ENCODE measurements at places on chromosomes 3 and 15.
A peak's percentile ranks its signal among the peaks of the same experiment; 100 is the strongest.

DNA sequence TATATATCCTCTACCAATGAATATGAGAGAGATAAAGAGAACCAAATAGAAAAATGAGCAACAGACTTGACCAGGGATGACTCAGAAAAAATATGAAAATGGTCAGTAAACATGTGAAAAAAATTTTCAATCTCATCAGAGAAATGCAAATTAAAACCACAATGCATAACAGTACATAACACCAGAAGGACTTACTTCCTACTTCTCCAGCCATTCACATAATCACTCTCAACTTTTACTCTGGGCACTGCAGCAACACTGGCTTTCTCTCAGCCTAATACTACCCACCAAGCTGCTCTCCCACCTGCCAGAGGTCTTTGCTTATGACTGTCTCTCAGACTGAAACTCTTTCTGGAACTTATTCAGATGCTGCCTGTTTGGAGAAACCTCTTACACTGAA, 49.4 kb downstream of the DPH6 start:
- no peak for DNase-seq

DNA sequence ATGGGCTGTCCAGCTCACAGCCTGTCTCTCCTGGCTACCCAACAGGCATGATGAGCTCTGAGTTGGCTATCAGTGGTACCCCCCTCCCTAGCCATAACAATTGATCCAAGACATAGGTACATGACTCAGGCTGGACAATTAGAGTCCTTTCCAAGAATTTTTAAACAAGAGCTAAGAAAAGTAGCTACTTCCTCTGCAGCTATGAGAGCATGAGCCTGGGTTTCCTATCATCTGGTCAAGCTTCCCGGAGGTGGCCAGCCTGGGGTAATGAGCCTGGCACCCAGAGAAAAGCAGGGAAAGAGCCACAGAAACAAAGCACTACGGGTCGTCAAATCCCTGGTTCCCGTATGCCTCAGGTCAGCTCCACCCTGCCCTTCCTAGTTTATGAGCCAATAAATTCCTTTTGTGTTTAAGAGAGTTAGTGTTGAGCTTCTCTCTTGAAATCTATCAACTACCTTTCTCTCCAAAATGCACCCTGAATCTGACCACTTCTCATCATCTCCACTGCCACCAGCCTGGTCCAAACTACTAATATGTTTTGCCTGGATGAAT, 2.3 kb upstream of the SLC51B start:
- no peak for DNase-seq

DNA sequence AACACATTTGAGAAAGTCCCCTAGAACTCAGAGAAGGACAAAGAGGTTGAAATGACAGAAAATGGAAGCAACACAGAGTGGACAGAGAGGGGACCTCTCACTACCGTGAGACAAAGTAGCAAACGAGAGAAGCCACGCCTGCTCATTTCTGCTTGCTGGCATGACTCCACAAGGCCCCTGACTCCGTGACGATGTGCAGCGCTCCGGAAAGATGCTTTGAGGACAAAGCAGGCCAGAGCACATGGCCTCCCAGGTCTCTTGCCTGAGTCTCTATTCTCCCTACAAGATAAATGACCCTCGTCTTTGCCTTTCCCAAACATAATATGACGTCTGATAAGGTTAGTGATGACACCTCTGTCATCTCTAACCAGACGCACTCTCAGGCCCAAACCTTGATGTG, 63.8 kb upstream of the CTSH start:
- no peak for DNase-seq

DNA sequence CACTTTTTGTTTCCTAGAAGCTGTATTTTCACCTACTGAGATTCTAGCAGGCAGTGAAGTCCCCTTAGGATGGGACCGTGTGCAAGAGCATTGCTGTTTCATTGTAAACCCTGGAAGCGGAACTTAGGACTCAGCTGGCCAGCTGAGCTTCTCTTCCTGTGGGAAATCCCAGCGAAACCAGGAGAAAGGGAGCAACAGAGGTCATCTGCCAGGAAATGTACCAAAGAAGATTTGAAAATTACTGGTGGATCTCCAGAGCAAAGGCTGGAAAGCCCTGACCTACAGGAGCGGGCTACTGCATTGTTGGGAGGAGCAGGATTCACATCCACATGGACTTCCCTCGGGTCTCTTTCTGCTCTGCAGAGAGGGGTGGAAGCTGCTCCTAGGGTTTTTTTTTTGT, 7.6 kb upstream of the ADPRH start:
- DNase-seq: no peak

DNA sequence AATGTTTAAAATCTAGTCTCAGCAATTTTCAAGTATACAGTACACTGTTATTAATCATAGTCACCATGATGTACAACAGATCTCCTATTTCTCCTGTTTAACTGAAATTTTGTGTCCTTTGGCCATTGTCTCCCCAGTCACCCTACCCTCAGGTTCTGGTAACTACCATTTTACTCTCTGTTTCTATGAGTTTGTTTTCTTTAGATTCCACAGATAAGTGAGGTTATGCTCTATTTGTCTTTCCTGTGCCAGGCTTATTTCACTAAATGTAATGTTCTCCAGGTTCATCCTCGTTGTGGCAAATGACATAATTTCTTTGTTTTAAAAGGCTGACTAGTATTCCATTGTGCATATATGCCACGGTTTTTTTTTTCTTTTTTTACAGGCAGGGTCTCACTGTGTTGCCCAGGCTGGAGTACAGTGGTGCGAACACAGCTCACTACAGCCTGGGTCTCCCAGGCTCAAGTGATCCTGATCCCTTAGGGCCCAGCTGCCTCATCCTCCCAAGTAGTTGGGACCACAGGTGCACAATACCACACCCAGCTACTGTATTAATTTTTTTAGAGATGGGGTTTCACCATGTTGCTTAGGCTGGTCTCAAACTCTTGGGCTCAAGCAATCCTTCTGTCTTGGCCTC, 50.0 kb downstream of the RAB7A start:
- no peak for DNase-seq

DNA sequence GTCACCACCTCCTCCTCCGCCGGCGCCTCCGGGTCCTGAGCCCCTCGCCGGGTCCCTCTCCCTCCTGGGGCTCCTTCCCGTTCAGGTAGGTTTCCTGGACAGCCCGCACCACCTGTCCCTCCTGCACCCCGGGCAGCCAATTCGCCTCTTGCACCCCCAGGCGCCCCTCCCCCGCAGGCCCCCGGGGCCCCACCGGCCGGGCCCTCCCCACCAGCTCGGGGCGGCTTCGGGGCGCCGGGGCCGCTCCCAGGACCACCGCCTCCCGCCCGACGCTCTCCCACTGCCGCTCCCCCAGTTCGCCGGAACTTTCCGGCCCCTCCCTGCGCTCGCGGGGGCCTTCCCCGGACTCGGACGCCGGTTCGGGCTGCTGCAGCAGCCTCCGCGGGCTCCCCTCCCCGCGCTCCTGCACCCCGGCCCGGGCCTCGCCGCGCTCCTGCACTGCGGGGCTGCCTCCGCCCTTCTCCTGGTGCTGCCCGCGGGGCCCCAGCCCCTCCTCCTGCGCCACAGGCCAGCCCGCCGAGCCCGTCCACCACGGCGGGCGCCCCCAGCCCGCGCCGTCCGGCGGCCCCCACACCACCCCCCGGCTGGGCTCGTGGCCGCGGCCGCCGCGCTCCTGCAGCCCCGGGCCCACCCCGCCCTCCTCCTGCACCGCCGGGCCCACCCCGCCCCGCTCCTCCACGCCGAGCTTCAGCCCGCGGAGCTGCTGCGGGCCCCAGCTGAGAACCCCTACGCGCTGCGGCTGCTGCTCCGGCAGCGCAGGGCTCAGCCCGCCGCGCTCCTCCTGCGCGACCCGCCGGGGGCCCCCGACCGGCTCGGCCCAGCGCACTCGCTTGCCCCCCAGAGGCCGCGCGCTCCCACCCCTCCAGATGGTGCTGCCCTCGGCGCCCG, 587 bp upstream of the TNK2 start:
- DNase-seq: peak; percentile 68

DNA sequence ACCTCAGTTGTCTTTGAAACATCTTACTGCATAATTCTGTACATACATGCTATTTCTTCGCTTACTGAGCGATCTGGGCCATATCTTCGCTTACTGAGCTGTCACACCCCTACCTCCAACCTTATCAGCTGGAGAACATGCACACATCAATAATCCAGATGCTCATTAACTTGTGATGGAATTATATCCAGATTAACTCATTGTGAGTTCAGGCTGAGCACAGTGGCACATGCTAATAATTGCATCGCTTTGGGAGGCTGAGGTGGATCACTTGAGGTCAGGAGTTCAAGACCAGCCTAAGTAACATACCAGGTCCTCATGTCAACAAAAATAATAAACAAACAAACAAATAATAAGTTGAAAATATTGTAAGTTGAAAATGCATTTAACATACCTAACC, 19.3 kb upstream of the ANXA2 start:
- no peak for DNase-seq

GRCh38 chr3:16297997-16298885, 33.2 kb downstream of the OXNAD1 start:
- no peak for DNase-seq

DNA sequence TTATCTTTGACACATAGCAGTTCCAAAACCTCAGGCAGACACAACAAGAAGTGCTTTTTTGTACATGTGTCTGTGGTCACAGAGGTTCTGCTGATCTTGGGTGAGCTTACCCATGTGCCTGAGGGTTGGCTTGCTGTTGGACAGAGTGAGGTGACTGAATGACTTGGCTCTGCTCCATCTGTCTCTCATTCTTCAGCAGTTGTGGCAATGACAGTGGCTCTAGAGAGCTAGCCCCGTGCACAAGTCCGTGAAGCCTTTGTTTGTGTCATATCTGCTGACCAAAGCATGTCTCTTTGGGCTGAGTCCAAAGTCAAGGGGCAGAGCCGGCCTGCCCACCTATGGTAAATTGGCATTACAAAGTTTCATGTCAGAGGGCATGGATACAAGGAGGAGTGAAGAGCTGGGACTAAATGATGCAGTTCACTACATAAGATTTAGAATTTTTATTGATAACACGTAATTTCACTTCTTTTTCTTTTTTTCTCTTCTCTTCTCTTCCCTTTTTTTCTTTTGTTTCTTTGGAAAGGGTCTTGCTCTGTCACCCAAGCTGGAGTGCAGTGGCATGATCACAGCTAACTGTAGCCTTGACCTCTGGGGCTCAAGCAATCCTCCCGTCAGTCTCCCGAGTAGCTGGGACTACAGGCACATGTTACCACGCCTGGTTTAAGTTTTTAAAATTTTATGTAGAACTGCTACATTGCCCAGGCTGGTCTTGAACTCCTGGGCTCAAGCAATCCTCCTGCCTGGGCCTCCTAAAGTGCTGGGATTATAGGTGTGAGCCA, 77.9 kb downstream of the ITPR1 start:
- no peak for DNase-seq

DNA sequence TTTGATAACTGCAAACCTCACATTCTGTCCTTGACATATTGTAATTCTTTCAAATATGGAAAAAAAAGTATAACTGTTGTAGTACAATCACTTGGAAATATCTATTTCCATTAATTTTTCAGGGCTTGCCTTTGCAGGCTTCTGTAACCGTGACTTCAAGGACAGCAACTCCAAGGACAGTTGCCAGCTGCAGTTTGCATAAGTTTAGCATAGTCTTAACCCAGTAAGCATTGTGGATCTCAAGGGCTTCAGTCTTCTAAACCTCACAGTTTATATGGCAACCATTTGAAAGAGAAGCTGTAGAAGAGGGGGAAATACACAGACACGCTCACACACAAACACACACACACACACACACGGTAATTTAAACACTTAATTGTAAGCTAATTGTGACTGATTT, 112.8 kb upstream of the GPR149 start:
- DNase-seq: no peak

DNA sequence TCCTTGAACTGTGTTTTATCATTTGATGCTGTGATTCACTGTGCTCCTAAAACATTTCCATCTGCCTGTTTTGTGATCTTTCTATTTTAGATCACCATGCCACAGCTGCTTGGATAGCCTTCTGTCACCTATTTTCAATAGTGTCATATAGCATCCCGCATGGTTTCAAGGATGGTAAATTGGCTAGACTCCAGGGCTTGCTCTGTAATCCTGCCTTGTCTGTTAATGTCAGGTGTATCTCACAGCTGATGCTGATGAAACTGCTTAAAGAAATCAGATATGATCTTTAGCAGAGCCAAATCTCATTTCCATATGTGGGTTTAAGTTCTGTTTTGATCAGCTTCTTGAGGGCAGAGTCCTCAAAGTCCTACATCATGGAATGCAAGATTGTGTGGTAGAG, 182.2 kb downstream of the UBE2E2 start:
- no peak for DNase-seq

GRCh38 chr3:157408499-157409149, 28.0 kb upstream of the PTX3 start:
- DNase-seq: no peak

DNA sequence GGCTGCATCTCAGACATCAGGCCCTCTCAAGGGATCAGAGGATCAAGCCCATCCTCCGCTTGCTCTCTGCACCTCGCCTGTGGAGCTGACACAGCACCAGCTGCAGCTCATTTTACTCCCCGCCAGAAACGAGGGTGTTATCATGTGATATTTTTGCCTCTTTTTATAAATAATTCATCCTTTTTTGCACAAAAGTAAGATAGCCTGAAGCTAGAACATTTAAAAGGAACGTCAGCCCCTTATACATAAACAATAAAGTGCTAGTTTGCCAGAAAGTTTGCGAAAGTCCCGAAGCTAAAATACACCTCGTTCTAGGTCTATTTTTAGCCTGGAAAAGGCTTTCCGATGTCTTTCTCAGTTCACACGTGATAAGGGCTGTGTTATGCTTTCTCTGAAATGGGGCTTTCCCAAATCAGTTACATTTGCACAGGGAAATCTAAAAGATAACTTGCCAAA, 9.6 kb upstream of the FAM174B start:
- peak; percentile 44 for DNase-seq

GRCh38 chr3:16728770-16729745, 123.8 kb upstream of the DAZL start:
- DNase-seq: no peak

- DNase-seq: no peak
These were observed 1003.9 kb upstream of the CFAP20DC start for GRCh38 chr3:60053526-60054265.

GRCh38 chr15:91896341-91897055, 43.0 kb downstream of the SLCO3A1 start:
- DNase-seq: no peak

DNA sequence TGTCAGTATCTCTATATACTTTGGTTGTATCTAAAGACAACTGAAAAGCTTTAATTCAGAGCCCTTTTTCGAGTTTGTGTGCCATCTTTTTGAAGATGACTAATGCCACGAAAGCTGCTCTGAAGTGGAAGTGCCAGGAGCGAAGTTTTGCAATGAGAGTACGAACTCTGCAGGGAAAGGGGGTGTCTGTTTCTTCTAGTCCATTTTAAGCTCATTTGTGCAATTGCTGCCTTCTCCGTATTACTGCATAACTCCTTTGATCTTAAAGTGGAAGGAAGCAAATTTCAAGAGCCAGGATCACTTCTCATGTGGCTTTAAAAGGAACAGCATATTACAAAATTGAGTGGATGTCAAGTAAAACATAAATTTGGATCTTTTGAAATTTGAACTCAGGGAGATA, 245.3 kb downstream of the FEZF2 start:
- DNase-seq: no peak

DNA sequence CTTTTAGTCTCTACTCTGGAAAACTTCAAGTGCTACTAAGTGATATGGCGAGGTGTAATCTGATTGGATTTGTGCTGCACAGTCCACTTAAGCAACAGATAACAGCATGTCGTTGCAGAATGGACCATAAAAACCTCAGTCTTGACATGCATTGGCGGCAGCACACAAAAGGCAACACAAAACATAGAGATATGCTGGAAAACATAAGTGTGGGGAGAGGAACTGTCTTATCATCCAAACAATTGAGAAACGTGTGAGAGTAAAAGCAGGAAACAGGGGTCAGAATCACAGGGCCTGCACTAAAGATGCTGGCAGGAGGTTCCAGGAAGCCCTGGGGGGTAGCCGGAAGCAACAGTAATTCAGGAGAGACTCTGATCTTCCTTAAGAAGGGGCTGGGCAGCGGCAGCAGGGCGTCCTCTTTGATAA, 82.1 kb downstream of the CGNL1 start:
- no peak for DNase-seq

Data from H1 (cell line).